NCI-H460 (cell line): ENCODE measurements at places on chromosomes 1 and 21.

DNA sequence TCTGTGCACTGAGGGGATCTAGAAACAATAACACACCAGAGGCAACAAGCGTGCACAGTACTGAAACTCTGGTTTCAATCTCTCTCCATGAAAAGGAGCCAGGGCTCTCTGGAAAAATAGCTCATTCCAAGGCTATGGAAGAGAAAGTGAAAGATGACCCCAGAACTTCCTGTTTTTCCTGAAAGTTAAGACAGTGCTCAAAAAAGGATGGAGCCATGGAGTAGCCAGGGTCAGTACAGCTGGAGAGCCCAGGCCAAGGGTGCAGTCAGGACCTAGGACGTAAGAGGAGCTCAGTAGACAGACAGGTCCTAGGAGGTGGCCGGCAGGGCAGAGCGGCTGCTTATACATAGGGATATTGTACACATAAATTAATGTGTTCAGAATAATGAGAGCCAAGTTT lies 19.1 kb downstream of the NOL9 start:
- DNase-seq = no peak

DNA sequence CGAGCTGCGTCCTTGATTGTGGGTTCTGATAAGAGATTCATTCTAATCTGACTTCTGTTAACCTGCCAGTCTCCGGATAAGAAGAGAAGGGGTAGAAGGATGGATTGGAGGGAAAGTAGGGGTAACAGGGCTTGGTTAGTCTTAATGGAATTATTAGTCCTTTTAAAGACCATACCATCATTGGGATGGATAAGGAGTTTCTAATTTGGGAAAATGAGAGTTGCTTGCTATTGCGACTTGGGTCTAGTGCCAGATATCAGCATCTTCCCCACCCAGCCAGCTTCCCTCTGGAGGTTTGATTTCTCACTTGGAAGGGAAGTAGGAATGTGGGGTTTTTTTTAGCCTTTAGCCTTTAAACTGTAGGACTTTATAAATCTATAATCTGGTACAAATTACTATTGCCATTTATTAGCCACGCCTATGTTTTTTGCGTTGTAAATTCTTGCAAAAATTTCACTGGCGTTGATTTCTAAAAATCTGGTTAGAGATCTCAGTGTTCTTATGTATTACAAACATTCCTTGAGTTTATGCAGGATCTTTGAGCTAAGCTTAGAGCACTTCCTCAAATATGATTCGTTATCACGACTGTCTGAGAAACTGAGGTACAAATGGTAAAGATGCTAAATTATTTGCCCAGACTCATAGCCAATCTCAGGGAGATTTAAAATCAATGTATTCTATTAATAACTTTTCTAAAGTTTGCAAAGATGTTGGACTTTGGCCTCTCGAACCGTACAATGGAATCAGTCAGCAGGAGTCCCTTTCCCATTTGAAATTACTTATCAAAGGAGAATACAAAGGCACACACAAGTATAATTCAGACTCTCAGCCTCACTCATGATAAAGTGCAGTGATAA lies 1.3 kb downstream of the FAM20B start:
- DNase-seq = no peak

DNA sequence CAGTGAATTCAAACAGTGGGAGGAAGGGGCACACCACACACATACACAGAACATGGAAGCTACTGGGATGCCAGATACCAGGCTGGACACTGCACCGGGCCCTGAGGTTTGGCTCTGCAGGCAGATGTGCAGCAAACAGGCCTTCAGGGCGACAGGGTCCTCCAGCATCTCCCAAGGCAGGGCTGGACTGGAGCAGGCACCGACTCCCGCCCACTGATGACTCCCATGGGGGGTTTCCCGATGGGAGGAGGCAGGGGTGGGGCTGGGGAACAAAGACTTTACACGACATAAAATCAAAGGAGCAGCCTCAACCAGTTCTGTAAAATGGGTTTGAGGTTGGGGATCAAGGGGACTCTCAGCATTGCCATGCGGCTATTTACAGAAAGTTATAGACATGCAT lies 118.1 kb downstream of the SYT2 start:
- no peak for DNase-seq

- DNase-seq = no peak
Measured at GRCh38 chr1:153728305-153729066, 636 bp downstream of the INTS3 start.

- no peak for DNase-seq
Measured at GRCh38 chr21:45372732-45373355, 32.1 kb upstream of the COL18A1 start.

GRCh38 chr1:11981378-11982009 lies 1.2 kb downstream of the MFN2 start:
- no peak for DNase-seq
